ENCODE measurements at places on chromosomes 7 and 10.
A peak's percentile ranks its signal among the peaks of the same experiment; 100 is the strongest.

DNA sequence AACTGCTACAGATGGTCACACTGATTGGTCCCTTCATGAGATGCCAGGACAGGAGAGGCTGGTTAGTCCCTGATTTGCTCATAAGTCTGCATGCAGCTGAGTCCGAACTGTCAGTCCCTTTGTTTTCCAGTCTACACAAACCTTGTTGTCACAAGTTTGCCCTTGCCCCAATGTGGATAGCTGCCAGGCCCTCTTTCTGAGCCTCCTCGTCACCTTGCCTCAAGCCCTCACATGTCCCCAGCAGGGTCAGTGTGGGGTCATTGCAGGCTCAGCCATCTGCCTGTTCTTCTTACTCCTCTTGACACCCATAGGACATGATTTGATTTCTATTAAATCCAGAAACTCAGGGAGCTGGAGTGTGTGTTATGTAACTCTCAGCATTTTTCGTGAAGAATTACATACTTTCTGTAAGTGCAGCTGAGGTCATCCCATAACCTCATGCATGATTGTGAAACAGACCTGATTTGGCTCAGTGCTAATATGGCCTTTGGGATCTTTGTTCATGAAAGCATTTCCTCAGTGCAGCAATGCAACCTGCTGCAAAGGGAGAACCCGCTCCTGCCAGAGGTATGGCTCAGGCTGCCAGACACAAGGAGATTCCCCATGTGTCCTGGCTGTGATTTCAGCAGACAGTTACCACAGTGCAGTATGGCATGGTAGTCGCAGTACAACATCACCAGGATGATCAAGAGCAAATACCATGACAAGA, 70.0 kb upstream of the ZMIZ2 start:
- DNase-seq: peak; percentile 80

DNA sequence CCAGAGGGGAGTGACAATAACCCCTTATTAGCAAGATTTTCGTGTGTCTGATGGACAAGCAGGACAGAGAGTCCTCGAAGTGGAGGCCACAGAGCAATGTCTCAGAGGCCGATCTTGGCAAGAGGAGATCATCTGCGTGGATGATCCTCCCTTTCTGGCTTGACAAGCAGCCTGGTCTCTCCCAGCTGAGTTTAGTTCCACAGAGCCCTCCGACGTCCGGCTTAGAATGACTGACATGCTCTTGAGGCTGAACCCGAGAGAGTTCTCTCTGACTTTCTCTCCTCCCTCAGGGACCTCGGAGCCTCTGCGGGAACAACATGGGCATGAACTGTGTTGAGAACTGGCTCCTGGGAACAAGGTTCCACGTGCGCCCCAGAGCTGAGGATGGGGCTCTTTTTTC, 180.7 kb upstream of the PFKP start:
- DNase-seq: no peak

- DNase-seq: no peak
Observed at GRCh38 chr10:43036481-43037428, 40.1 kb upstream of the RET start.

DNA sequence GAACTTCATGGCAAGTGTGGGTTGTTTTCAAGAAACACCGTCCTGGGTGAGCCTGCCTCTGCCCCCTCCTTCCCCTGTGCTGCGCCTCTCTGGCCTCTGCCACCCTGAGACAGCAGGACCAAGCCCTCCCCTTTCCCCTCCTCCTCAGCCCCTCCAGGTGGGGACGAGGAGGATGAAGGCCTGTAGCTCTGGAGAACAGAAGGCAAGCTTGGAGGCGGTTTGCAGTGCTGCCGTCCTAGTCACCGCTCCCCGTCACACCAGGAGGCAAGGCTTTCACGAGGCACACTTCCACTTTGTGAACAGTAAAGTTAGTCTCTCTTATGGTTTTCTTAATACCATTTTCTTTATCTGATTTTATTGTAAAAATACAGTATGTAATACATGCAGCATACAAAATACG, 8.8 kb upstream of the VIPR2 start:
- DNase-seq: no peak

DNA sequence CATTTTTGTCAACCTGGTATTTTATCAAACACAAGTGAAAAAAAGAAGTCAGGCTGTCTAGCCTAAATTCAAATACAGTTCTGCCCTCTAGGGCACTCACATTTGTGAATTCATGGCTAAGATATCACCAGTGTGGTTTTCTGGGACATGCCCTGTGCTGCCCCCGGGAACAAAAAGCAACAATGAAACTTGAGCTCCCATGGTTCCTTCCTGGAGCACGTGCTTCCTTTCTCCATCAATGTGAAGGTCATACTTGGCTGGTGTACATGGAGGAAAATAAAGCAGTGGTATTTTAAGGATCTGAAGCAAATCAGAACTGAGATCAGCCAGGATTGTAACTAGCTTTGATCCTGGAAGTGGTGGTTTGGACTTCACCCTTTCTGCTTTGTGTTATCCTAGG, 128.9 kb upstream of the FRMD4A start:
- no peak for DNase-seq

- no peak for DNase-seq
Observed at GRCh38 chr10:100076750-100077149, 4.9 kb downstream of the CPN1 start.
